GM23338 (cell line): ENCODE measurements at places on chromosomes 3 and 15. TPM values are rescaled to one million over a fixed set of nuclear protein-coding genes. Genes with fewer than 3 reads are reported as not detected.
A peak's percentile ranks its signal among the peaks of the same experiment; 100 is the strongest.

DNA sequence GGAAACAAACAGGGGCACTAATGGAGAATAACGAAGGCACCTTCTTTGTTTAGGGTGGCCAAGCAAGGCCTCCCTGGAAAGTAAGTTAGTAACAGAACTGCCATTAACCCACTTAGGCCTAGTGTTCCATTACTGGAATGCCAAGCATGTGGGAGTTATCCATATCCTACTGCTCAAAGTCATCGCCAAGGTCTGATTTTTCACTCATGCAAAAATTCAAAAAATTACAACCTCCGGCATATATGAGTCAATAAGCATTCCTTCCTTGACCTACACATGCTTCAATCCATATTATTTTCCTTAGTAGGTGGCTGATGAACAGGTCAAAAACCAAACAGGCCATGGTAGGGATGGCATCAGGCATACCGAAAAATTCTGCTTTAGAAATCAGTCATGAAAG is 1097.2 kb downstream of the FHIT start:
- no peak for DNase-seq
- H3K36me3 ChIP-seq, result no peaks in the 10 kb centered on the region
- no peak overlapping the region for H3K4me3 ChIP-seq
- H3K4me1 ChIP-seq, result no peaks in the 10 kb centered on the region
- H3K27me3 ChIP-seq, result no peaks in the 10 kb centered on the region
- no peak overlapping the region for H3K27ac ChIP-seq

DNA sequence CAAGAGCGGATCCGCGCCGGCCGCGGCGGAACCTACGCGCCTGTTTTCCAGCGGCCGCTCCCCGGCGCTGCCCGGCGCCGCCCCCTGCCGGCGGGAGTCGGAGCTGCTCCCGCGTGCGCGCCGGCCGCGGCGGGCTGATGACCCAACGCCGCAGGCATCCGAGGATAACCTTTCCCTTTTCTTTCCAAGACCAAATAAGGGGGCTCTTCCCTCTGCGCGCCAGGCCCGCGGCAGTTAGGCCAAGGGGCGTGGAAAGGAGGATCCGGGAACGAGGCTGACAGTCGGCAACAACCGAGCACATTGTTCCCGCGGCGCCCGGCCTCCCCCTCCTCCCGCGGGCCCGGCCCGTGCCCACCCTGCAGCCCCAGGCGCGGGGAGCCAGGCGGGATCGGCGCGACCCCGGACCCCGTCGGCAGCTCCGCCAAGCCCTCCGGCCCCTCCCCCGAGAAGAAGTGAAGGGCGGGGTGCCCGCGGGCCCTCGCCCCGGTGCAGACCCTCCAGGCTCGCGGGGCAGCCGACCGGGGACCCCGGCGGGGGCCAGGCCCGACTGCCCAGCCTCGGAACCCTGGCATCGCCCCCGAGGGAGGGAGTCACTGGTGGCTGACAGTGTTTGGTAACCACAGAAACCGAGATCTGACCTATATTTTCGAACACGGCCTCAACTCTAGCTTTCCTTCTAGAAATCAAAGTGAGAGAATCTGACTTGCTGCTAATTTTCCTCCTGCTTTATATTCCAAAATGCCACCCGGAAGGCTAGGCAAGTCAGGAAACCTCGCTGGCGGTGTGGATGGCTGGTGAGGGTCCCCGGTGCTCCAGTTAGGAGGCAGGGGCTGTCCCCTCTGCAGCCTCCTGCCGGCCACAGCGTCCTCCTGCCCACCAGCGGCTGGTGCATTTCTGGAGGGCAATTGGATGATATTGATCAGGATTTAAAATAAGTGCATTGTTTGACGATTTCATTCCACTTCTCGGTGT is 45.6 kb upstream of the SYNM start:
- peak overlapping the region; percentile 94 for H3K4me3 ChIP-seq
- H3K27me3 ChIP-seq, result 0 out of 2 replicates have a peak, but pooled peaks cover 14% of the 10 kb centered on the region
- peaks cover 4% of the 10 kb centered on the region; the same call in 1 of the 2 replicates for H3K4me1 ChIP-seq
- H3K27ac ChIP-seq, result peak overlapping the region; percentile 84

GRCh38 chr15:39156166-39156565 is 424.7 kb upstream of the THBS1 start:
- H3K27me3 ChIP-seq, result no peaks in the 10 kb centered on the region
- DNase-seq, result no peak
- no peaks in the 10 kb centered on the region for H3K36me3 ChIP-seq
- no peaks in the 10 kb centered on the region for H3K4me1 ChIP-seq

DNA sequence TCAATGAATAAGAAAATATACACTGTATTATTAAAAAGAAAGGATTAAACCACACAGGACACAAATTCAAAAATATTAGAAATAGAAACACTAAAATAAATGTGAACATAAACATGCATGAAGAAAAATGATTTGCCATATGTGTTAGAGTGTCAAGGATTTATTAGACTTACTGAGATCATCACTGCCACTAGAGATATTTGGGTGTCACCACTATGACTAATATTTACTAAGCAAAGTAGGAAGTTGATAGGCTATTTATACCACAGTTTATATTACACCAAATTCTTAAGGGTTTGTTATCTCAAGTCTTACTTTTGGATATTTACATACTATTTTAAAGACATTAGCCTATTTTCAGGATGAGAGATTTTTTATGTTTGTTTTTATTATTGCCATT is 575.0 kb upstream of the SGO1 start:
- H3K36me3 ChIP-seq, result no peaks in the 10 kb centered on the region
- no peak for DNase-seq
- no peak overlapping the region for H3K4me3 ChIP-seq
- no peak overlapping the region for H3K27ac ChIP-seq
- no peaks in the 10 kb centered on the region for H3K4me1 ChIP-seq

Gene LCTL
- 2.9 and 5.6 TPM in 2 replicates for total RNA-seq

Gene SLC28A2
- not detected in 2 replicates for total RNA-seq

DNA sequence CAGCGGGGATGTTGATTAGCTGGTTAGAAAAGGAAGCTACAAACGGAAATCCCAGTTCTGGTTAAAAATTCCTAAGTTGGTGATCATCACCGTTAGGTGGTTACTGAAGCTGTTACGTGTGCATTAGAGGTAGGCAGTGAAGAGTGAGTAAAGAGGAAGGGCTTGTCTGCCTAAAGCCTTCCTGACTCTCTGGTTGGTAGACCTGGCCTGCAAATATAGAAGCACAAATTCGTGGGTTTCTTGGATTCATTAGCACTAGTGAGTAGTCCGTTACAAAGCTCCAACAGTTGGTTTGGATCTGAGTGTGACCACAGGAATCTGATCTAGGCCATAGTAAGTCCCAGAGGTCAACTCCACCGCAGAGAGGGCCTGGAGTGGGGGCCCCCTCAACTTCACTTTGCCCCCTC is 174.0 kb upstream of the TP63 start:
- H3K4me3 ChIP-seq, result no peak overlapping the region
- H3K36me3 ChIP-seq, result no peaks in the 10 kb centered on the region
- H3K27ac ChIP-seq, result no peak overlapping the region
- H3K4me1 ChIP-seq, result no peaks in the 10 kb centered on the region
- H3K27me3 ChIP-seq, result no peaks in the 10 kb centered on the region

Gene NOX5
- 0.03 TPM in 1 of 2 replicates, not detected in the other for total RNA-seq

- H3K27ac ChIP-seq, result no peak overlapping the region
- no peak overlapping the region for H3K4me3 ChIP-seq
- DNase-seq, result no peak
- H3K36me3 ChIP-seq, result no peaks in the 10 kb centered on the region
- no peaks in the 10 kb centered on the region for H3K27me3 ChIP-seq
These were observed 489.7 kb downstream of the CNTN3 start for GRCh38 chr3:74124782-74125181.

Gene DAZL
- 5.3 and 5.9 TPM in 2 replicates for total RNA-seq

Gene CDHR4
- total RNA-seq, result 0.24 TPM in 1 of 2 replicates, not detected in the other

- H3K27me3 ChIP-seq, result no peaks in the 10 kb centered on the region
- DNase-seq, result no peak
- no peak overlapping the region for H3K27ac ChIP-seq
- H3K36me3 ChIP-seq, result 0 out of 2 replicates have a peak, but pooled peaks cover 4% of the 10 kb centered on the region
These were observed 12.6 kb downstream of the PAQR5 start for GRCh38 chr15:69311319-69311721.

Gene SLC22A14
- not detected in 2 replicates for total RNA-seq

Gene GOLGA8O
- total RNA-seq, result not detected in 2 replicates

GRCh38 chr3:53693451-53693850 is 152.8 kb downstream of the CHDH start:
- H3K4me1 ChIP-seq, result no peaks in the 10 kb centered on the region
- H3K36me3 ChIP-seq, result no peaks in the 10 kb centered on the region
- H3K27ac ChIP-seq, result no peak overlapping the region
- H3K27me3 ChIP-seq, result no peaks in the 10 kb centered on the region
- no peak overlapping the region for H3K4me3 ChIP-seq

DNA sequence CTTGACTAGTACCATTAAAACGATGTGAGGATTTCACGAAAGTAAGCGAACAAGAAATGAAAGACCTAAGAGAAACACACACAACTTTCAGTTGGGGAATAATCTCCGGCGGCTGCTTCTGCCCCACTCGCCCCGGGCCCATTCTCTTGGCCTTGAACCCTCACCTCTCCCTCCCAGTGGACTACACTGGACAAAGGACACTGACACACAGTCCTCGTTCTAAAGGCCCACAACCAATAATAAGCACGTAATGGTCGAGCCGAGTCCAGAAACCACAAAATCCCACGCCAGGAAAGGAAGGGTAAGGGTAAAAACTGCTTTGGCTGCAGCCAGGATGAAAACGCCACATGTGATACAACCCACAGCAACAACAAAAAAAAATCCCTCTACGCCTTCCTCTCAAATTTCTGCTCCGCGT is 469 bp downstream of the ZNF770 start:
- peaks cover 14% of the 10 kb centered on the region for H3K36me3 ChIP-seq
- H3K27ac ChIP-seq, result peak overlapping the region; percentile 92
- no peaks in the 10 kb centered on the region for H3K27me3 ChIP-seq
- DNase-seq, result no peak
- peaks cover 36% of the 10 kb centered on the region for H3K4me1 ChIP-seq

DNA sequence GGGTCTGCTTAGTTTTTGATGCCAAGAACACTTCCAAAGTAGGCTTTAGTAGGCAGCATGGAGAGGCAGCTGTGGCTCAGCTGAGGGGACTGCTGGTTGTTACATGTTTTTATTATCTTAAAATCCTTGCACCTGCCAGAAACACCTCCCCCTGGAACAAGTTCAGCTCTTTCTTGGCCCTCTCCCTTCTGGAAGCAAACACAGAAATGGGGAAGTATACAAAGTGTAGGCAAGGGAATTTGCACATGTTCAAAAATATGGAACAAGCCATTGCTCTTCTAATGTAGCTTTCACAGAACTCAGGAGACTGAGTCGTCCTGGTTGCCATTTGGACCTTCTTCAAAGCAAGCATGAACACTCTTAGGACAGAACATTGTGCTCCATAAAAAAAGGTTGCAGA is 169.1 kb upstream of the SEMA6D start:
- no peaks in the 10 kb centered on the region for H3K36me3 ChIP-seq
- no peaks in the 10 kb centered on the region for H3K27me3 ChIP-seq
- H3K4me3 ChIP-seq, result no peak overlapping the region
- DNase-seq, result no peak

GRCh38 chr3:8713901-8714759 is 19.5 kb upstream of the CAV3 start:
- no peak overlapping the region for H3K4me3 ChIP-seq
- DNase-seq, result peak; percentile 80
- no peaks in the 10 kb centered on the region for H3K36me3 ChIP-seq
- no peak overlapping the region for H3K27ac ChIP-seq

Gene MED12L
- total RNA-seq, result 23.7 and 25.0 TPM in 2 replicates

DNA sequence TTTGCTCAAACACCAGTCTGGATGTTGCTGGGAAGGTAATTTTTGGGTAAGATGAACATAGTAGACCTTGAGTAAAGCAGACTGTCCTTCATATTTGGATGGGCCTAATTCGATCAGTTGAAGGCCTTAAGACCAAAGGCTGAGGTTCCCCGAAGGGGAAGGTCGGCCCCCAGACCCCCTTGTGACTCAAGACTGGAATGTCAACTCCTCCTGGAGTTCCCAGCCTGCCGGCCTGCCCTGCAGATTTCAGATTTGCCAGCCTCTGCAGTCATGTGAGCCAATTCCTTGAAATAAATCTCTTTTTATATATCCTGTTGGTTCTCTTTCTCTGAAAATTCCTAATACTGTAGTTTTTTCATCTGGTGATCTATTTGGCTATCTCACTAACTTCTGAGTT is 146.5 kb downstream of the APBA2 start:
- H3K27ac ChIP-seq, result no peak overlapping the region
- no peak overlapping the region for H3K4me3 ChIP-seq
- H3K4me1 ChIP-seq, result peaks cover 9% of the 10 kb centered on the region; the same call in 1 of the 2 replicates
- no peaks in the 10 kb centered on the region for H3K27me3 ChIP-seq
- no peaks in the 10 kb centered on the region for H3K36me3 ChIP-seq

DNA sequence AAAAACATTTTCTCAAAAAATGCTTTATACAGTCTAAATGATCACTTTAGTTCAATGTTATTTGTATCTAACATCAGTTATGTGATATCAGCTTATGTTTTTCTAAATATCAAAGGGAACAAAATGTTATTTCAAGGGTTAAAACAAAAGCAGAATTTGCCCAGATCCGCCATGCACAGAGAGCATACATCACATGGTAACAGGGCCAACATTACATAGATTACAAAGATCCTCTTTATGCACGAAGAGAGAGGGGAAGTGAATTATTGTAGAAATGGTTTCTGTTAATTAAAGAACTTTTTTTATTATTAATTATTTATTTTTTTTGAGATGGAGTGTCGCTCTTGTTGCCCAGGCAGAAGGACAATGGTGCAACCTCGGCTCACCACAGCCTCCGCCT is 100.8 kb upstream of the MME start:
- H3K4me3 ChIP-seq, result no peak overlapping the region
- DNase-seq, result no peak
- H3K27ac ChIP-seq, result no peak overlapping the region
- no peaks in the 10 kb centered on the region for H3K36me3 ChIP-seq
- H3K4me1 ChIP-seq, result no peaks in the 10 kb centered on the region
- no peaks in the 10 kb centered on the region for H3K27me3 ChIP-seq

GRCh38 chr15:33872416-33873106 is 95.7 kb upstream of the CHRM5 start:
- no peak overlapping the region for H3K4me3 ChIP-seq
- H3K27ac ChIP-seq, result no peak overlapping the region
- no peaks in the 10 kb centered on the region for H3K36me3 ChIP-seq

DNA sequence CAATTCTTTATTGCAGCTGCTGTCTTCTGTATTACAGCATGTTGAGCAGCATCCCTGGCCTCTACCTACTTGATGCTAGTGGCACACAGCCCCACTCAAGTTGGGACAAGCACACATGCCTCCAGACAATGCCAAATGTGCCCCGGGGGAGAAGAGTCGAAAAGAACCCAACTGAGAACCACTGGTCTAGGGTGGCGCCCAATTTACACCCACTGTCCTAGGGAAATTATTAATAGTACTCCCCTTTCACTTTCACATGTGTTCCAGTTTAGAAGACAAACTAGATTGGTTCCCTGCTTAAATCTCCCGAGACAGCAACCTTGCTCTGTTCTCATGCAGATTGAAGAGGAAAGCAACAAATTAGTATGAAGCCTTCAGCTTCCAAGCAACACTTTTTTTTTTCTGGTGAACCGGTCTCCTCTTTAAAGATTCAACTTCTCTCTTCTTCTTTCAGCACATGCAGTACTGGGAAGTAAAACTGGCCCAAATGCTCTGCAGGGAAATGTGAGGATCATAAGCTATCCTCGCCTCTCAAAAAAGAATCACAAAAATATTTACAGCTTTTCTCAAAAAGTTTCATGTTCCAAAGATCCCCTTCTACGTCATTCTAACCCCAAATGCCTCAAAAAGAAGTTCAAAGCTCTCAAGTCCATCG is 823.9 kb upstream of the CFAP20DC start:
- no peaks in the 10 kb centered on the region for H3K27me3 ChIP-seq
- no peaks in the 10 kb centered on the region for H3K36me3 ChIP-seq
- H3K4me1 ChIP-seq, result no peaks in the 10 kb centered on the region
- no peak overlapping the region for H3K4me3 ChIP-seq
